ENCODE measurements at places on chromosomes 5 and 9. TPM values are rescaled to one million over a fixed set of nuclear protein-coding genes. Genes with fewer than 3 reads are reported as not detected.

MYMK gene
- not detected for total RNA-seq

IARS1 gene
- 335 TPM for total RNA-seq

MGAT4B gene
- total RNA-seq: 238 TPM

FABP6 gene
- total RNA-seq: not detected

PGGT1B gene
- total RNA-seq: 9.4 TPM

RCL1 gene
- 11.6 TPM for total RNA-seq

ACTBL2 gene
- 3.3 TPM for total RNA-seq

OR13C2 gene
- total RNA-seq: not detected

TMEFF1 gene
- total RNA-seq: 0.88 TPM

IFNA21 gene
- total RNA-seq: not detected

FIBCD1 gene
- total RNA-seq: 2.4 TPM

GFRA3 gene
- not detected for total RNA-seq

PTPA gene
- 142 TPM for total RNA-seq

NOXA1 gene
- total RNA-seq: 0.14 TPM

LCN12 gene
- not detected for total RNA-seq

NTRK2 gene
- 0.14 TPM for total RNA-seq

CFAP157 gene
- not detected for total RNA-seq

MAMDC4 gene
- total RNA-seq: 2.0 TPM

CCNJL gene
- 4.9 TPM for total RNA-seq

TSLP gene
- total RNA-seq: 0.43 TPM

ST8SIA4 gene
- total RNA-seq: 3.0 TPM

FGF18 gene
- under 0.01 TPM for total RNA-seq

COL15A1 gene
- 5.4 TPM for total RNA-seq

SLCO6A1 gene
- total RNA-seq: 0.14 TPM

ACER2 gene
- total RNA-seq: 3.3 TPM

MTX3 gene
- total RNA-seq: 15.5 TPM

PRRX2 gene
- total RNA-seq: 0.14 TPM

CDH9 gene
- total RNA-seq: not detected

PTTG1 gene
- total RNA-seq: 153 TPM
